ENCODE measurements at places on chromosomes 7 and 10.

DNA sequence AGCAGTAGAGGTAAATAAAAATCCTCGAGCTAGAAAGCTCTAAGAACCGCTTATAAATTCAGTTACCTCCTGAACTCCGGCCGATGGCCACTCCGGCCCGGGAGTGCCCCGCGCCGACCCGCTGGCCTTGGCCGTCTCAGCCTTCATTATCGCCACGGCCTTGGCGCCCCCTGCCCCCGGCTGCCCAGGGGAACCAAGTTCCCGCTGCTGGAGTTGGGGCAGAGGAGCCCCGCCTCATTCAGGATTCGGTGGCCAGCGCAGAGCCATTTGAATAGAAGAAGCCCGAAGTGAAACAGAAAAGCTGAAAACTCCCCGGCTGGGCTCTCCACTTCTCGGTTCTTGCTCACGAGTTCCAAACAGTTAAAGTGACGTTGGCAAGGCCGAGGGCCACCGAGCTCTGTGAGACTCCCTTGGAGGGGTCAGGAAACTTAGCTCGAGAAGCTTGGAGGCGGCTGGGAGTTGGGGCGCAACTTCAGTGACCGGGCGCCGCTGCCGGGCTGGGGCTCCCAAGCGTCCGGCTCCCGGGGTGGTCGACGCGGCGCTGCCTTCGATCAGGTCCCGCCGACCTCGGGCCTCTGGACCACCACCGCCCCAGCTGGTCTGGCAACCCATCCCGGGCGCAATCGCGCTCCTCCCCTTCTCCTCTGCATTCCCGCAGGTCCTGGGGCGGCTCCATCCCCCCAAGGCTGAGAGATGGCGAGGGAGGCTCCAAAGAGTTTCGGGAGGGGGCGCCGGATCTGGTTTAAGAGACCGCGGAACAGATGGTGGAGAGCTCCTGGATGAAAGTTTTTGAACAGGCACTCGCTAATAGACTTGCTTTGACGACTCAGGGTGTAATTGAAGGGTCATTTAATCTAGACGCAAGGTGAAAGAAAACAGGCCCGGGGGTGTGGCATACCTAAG, 5.8 kb upstream of the FEZF1 start:
- no peak for DNase-seq

DNA sequence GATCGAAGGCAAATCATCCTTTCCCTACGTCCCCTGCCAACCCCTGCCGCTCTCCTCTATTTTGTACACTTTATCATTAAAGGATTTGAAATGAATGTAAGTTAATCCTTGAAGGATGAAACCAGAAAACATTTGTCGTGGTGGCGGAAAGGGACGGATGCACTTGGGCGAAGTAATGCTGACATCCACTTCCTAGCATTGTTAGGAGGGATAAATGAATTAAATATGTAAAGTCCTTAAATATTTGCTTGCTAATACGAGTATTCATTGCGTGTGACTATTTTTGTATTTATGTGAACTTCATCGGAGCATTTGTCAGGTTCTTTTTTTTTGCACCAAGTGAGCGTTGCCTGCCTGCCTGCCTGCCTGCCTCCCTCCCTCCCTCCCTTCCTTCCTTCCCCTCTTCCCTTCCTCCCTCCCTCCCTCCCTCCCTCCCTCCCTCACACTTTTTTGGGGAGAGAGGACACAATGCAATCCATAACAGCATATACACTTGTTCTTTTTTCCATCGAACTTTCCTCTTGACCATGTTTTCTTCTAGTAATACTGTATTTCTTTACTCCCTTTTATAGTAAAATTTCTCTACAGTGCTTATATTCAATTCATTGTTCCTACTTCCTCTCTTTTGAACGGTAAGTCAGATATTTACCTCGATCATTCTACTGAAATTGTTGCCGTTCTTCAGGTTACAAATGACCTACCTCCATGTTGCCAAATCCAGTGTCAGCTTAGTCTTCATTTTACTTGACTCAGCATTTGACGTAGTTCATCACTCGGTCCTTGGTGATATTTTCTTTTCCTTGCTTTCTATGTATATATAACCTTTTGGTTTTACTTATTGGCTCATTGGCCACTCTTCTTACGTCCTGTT, 831 bp downstream of the CCDC7 start:
- peak; percentile 37 for DNase-seq

DNA sequence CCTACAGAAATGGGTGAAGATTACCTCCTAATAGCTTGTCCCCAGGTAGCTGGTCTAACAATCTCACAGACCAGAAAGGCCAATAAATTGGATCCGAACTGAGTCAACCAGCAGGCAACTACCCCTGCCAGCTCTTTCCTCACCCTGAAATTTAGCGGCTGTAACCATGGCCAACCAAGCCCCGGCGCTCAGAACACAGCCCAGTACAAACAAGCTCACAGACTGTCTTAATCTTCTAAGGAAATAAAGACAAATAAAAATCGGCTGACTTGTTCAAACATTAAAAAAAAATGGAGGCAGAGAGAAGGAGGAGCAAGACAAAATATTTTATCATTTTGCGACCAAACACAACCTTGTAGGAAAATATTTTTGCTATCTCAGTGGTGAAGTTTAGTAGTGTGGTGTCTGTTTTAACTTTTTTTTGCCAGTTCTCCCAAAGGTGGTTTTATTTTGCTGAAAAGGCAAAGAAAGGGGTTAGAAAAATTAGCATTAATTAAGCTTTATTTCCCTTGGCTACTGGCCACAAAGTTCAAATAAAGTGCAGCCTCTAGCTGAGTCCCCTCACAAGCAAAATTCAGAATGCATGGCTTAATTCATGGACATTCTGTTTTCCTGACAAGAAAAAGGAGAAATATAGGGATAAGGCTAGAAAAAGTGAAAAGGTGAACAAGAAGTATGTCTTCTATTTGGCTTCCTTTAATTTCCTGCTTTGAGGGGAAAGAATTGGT, 313.0 kb upstream of the NPVF start:
- DNase-seq: no peak

GRCh38 chr10:126210051-126210651, 178.1 kb downstream of the ADAM12 start:
- no peak for DNase-seq

- DNase-seq: no peak
These were observed 420.4 kb downstream of the DNAJB6 start for GRCh38 chr7:157757211-157757610.
